Left hindlimb (tissue), 1 donor: ENCODE measurements at places on chromosomes 16 and 17.

- DNase-seq: no peak
These were observed 85.5 kb upstream of the HNF1B start for GRCh38 chr17:37830151-37830993.

DNA sequence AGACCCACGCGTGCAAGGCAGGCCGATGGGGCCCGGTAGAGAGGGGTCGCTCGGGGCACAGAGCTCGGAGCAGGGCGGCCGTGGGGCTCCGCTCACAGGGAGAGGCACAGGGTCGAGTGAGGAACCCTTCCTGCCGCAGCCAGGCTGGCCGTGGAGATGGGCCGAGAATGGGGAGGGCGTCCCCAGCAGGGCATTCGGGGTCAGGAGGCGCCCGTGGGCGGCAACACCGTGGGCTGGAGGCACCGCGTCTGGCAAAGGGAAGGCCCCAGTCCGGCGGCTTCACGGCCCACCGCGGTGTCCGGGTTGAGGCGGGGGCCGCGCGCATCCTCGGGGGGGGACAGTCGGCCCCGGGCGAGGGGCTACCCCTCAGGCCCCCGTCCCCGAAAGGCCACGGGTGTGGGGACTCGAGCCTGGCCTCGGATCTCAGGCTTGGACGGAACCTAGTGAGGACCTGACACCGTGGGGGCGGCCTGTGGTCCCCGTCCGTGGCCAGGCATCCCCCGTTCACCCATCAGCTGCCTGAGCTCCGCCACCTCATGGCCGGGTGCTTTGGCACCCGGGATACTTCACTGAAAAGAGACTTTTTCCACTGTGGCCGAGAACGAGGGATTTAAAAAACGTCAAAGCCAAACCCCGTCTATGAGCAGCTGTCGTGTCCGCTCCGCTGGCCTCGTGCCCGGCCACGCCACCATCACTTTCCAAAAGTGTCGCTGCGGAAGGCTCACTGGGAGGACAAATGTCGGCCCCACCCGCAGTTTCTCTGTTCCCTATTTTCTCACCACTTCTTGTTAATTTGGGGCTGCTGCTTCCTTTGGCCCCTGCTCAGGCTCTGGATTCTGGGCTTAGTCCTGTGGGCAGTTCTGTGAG, 73.6 kb downstream of the METRNL start:
- peak; percentile 72 for DNase-seq

GRCh38 chr16:85376292-85377095, 236.6 kb upstream of the GSE1 start:
- DNase-seq: peak; percentile 79

DNA sequence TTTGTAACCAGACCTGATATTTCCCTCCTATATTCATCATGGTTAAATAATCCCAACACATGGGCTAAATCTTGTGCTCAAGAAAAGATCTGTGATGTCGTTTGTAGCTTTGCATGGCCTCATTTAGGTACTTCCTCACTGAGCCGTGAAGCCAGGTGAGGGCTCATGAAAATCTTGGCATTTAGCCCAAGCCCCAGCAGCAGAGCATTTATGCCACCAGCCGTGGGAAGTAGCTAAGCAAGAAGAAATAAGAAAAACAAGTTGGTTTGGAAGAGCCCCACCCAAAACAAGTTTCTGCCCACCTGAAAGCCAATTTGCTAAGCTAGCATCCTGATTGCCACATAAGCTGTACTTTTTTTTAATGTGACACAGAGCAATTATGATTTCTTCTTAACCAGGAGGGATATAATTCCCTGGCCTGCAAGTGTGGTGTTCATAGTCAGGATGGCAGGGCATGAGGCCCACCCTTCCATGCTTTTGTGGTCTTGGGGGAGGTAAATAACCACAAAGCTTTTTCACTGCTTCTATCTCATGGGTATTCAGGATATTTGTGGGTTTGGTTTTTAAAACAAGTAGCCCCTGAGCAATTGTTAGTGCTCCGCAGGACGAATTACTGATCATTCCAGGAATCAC, 10.5 kb downstream of the TMIGD1 start:
- DNase-seq: no peak

DNA sequence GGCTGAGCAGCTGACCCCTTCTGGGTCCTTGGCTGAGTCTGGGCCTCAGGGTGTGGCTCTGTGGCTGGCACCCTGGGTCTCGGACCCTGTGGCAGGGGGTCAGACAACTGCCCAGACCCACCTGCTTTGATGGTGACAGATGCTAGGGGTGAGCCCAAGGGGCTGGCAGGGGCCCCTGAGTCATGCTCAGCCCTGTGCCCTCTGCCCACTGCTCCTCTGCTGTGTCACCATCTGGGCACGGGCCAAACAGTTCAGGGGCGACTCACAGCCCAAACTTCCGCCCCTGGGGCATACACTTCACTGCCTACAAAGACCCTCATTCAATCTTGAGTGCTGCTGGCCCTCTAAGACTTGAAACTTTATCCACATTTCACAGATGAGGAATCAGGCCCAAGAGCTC, 5.7 kb downstream of the ADGRG1 start:
- no peak for DNase-seq

GRCh38 chr17:71378036-71378435, 742.8 kb upstream of the SOX9 start:
- DNase-seq: peak; percentile 34

DNA sequence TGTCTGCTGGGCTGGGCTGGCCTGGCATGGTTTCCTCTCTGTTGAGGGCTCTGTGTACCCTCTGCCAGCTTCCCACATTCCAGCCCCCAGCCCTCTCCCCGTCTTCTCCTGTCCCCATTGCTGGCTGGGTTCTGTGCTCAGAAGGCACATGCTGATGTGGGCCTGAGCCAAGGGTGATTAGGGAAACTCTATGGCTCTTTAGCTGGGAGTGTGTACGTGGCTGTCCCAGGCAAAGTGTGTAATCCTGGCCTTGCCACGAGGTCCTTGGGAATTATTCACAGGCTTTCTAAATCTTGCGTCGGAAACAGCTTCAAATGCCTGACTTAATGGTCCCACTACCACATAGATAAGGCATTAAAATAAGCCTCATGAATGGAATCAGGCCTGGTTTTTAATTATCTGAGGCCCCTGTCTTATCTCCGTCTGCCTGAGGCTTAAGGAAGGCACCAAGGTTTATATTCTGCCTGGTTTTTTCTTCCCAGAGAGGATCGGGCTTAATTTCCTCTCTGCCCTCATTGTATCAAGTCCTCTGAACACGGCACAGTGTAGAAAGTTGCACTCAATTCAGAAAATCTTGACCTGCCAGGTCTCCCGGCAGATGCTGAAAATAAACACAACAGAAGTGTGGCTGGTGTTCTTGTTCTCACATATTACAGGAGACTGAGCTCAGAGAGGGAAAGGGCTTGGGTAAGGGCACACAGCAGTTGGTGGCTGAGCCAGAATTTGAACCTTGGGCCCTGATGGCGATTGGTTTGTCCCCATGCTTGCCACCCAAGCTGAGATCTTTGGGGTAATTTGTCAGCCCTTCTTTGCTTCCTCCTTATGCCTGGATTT, 52.9 kb upstream of the LGALS9 start:
- DNase-seq: peak; percentile 66

DNA sequence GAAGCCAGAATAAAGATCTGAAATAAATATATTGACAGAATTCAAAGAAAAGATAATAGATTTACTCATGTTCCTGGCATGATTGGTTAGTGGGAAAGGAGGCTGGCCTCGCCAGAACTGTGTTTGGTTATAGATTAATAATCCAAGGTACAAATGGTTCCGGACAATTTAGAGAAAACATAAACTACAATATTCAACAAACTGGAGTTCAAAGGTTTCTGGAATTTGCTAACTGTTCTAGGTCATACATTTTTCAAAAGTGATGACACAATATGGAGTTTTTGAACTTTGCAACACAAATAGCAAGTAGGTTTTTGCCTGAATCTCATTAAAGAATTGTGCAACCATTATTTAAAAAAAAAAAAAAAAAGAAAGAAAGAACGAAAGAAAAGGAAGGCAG, 251.7 kb upstream of the SALL1 start:
- DNase-seq: no peak

DNA sequence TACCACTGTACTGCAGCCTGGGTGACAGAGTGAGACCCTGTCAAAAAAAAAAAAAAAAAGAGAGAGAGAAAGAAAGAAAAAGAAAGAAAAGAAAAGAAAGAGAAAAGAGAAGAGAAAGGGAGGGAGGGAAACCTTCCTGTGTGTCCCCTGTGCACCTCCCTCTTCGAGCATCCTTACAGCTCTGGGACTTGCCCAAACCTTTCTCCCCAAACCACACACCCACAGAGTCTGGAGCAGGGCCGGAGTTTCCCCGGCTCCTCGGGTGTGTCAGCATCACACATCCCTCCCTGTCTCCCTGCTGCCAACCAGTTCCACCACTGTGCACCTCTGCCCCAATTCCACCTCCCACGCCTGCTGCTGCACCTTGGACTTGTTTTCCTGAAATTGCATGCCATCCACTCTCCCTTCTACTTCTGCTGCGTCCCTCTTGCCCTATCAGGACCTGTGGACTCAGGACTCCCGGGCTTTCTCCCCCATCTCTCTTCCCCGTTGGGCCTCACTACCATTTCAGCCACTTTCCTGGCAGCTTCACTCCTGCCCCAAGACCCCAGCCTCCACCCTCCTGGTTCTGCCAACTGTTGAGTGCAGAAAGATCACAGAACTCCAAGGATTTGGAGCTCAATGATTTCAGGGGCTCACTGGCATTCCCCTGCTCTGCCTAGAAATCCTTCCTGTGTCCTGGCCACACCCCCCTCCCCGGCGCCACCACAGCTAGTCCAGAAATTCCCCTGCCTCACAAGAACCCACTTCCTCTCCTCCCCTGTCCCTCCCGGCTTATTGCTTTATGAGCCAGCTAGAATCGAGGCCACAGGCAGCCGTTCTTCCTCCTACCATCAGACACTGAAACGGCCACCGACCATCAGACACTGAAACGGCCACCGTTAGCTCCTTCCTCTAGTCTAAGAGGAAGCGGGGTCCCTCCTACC, 3.7 kb upstream of the CDK3 start:
- DNase-seq: peak; percentile 65

- no peak for DNase-seq
These were observed 26.0 kb upstream of the HNF1B start for GRCh38 chr17:37770631-37771518.

DNA sequence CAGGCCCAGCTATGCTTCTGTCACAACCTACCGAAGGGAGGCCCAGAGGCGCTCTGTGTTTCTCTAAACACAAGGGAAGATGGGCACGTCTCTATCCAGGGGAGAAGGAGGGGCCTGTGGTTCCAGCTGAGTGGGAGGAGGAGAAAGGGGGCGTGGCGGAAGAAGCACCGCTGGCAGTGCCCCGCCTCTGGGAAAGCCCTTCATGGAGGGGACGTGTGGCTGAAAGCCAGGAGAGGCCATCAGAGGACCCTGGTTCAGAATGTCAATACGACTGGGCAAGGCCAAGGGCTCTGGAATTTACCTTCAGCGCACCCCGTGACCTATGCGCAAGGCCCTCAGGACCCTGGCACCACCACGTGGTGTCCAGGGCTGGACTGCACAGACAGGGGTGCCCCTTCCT, 12.3 kb upstream of the SLC38A8 start:
- DNase-seq: no peak

DNA sequence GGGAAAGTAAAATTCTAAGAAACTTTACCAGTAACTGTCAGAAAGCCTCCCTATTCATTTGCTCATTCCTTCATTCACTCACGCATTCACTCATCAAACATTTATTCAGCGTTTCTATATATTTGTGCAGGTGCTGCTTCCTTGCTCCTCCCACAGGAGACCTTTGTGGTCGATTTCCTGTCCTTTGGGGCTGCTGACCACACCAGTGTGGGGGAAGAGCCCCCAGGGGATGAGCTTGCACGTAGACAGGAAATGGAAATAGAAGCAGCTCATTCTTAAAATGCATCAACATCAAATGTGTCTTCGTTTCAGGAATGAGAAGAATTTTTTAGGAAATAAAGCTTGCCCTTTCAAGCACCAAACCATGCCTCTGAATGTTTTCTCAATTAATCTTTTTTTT, 9.6 kb downstream of the PIK3R6 start:
- no peak for DNase-seq
